Stimulated activated CD4-positive, alpha-beta T cell treated with anti-CD3 and anti-CD28 coated beads, Interleukin-1b, Interleukin-23, amount 100 ng/mL, for 48 hours (primary cell): ENCODE measurements at places on chromosomes 7 and 10.

GRCh38 chr10:97134983-97135382, 50.8 kb downstream of the SLIT1 start:
- DNase-seq: no peak

GRCh38 chr10:117373823-117374505, 1.3 kb downstream of the PDZD8 start:
- peak; percentile 13 for DNase-seq

DNA sequence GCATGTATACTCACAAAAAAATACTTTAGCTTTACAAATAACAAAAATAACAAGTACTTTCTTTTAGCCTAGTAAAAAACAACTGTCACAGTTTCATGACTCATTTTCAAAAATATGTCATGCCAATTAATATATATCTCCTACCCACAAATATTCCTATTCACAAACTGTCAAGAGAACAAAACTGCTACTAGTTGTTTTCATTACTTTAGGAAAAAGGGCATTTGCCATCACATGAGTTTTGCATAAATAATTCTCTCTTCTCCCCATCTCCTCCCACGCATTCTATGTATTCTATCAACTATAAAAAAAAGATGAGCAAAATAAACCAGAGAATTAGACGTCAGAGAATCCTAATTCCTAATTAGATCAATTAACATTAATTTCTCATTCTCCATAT, 87.6 kb downstream of the PIP4K2A start:
- DNase-seq: no peak

- no peak for DNase-seq
Observed at GRCh38 chr7:102400360-102400759, 4.2 kb downstream of the PRKRIP1 start.

DNA sequence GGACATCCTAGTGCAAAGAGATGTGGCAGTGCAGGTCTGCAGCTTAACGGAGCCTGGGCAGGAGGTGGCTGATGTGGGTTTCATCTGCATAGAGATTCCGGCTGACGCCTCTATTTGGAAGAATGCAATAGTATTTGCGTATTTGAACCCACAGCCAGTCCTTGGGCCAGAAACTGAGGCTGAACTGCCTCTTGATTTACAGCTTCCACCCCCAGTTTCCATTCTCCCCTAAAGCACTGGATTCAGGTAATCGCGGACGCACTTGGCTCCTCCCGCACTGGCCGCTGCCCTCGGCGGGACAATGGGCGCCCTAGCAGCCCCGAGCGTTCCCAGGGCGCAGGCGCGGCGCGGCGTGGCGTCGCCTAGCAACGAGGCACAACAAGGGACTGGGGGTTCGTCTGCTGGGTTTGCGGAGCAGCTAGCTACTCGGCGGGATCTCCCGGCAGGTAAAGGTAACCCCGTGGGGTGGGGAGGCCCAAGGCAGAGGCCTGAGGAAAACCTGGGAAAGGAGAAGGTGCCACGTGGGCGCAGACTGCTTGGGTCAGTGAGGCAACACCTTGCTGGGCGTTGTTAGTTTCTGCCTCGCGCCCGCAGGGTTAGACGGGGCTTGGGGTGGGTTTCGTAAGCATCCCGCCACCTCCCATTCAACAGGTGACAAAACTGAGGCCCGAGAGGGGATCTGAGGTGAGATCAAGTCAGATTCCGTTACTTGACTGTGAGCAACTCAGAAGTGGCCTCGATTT, at the start of gene ARMC3:
Gene ARMC3 (plus strand): TSS at position 393 of the 743 bp plus-strand sequence. CDS start 3,944 bp downstream, outside the sequence.
- peak; percentile 68 for DNase-seq
